BJ (cell line): ENCODE measurements at places on chromosomes 7 and 10.

DNA sequence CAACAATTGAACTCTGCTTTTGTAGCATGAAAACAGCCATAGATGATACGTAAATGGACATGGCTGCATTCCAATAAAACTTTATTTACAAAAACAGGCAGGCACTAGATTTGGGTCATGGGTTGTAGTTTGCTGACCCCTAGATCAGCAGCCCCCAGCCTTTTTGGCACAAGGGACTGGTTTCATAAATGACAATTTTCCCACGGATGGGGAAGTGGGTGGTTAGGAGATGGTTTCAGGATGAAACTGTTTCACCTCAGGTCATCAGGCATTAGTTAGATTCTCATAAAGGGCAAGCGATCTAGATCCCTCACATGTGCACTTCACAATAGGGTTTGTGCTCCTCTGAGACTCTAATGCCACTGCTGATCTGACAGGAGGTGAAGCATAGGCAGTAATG, 16.5 kb upstream of the ANK3 start:
- no peak for DNase-seq

- no peak for DNase-seq
Observed at GRCh38 chr7:129882531-129882930, 70.2 kb downstream of the UBE2H start.

DNA sequence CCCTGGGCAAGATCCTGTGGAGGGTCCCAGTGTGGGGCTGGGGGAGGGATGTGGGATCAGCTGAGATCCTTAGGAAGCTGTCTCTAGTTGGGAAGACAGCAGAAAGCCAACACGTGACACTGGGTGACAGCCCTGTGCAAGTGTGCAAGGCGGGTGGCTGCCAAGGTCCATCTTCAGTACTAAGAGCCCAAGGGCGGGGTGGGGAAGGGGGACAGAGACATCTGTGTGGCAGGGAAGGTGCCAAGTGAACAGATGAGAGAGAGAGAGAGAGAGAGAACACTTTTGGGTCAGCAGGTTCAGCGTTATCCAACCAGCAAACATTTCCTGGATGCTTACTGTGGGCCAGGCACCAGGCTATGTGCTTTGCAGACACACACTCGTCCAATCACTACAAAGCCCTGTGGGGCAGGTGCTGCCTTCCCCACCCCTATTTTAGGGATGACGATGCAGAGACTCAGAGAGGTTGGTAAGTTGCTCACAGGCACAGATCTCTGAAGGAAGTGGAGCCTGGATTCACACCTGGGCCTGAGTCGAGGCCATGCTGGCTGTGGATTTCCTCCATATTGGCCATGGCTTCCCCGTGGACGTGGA, 135.7 kb downstream of the GRK5 start:
- no peak for DNase-seq

DNA sequence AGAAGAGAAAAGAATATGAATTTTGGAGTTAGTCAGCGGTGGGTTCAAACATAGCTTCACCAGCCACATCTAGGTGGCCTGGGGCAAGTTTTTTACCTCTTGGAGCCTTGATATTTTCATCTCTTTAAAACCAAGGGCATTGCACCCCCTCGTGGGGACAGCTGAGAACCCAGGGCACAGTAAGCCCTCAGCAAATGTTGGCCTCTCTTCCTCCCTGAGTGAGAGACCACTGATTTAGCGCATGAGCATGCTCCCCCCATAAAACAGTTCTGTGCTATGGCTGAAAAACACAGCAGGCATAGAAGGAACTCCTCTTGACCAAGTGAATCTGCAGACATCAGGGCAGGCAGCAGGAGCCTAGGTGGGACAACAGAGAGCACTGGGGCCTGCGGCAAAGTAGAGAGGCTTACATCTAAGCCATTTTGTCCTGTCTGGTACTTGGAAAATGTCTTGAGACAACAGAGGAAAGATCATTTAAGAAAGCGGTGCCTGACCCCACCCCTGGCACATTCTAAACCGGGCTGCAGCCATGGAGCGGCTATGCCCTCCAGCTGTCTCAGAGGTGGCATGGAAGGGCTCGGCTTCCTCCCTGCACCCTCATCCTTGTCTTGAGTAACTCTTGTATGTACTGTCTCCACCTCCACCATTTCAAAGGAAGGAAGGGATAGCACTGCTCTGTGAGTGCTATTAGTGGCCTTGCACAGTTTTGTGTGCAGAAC, 94.7 kb downstream of the ARHGAP22 start:
- DNase-seq, result no peak

DNA sequence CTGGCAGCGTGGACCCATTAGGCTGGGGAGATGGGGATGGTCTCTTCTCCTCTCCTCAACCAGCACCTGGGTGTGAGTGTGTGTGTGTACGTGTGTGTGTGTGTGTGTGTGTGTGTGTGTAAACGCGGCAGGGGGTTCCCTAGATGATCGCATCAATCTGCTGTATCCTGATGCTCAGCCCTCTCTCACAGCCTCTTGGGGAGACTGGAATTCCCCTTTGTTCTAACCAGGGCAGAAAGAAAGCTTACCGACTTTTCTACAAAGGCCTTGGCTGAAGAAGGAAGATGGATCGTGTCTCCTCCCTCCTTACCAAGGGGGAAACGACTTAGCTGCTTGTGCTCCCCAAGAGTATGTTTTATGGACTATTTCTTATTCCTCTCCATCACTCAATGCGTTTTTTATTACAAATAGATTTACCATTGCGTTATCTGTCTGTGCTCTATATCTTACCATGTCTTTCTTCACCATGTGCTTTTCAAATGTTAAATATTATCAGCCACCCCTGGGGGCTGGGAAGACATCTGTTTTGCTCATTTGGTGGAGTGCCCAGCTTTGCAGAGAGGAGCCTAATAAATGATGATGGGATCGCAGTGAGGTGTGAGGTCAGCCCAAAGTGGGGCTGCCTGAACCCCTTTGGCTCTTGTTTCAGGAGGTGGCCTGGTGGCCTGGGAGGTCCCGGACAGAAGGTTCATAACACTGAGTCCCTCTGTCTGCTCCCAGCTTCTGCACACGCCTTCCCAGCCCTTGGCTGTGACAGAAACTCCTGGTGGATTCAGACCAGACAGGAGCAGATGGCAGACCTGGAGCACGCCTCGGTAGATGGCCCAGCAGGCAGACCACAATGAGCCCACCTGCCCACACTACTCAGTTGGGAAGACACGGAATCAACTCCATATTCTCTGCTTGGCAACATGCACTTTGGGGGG, 262.0 kb downstream of the PRPF18 start:
- DNase-seq, result no peak

DNA sequence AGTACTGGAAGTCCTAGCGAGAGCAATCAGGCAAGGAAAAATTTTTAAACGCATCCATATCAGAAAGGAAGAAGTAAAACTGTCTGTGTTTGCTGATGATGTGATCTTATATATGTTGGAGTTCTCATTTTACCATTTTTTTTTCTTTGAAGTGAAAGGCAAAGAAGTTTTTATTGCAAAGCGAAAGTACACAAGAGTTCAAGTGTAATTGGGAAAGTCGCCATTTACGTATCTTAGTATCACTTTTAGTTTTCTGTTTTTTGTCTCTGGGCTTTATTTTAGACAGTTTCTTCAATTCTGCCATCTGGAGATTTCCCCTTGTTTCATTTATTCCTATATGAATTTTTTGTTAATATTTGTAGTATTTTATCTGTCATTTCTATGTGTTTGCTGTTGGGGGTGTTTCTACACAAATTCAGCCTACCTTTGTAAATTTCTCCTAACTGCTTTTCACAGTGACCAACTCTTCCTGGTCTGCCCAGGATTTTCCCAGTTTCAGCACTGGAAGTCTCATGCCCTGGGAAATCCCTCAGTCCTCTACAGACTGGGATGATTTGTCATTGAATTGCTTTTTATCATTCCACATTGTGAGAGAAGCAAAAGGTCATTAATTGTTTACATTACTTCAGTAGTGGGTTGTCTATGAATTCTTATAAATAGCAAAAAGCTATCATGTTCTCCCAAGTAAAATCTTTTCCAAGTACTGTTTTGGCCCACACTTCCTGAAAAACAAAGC, 23.2 kb downstream of the BET1 start:
- DNase-seq, result no peak

GRCh38 chr10:32140403-32140802, 84.2 kb upstream of the KIF5B start:
- DNase-seq, result no peak

GRCh38 chr7:157745721-157746709, 409.2 kb downstream of the DNAJB6 start:
- DNase-seq, result no peak

DNA sequence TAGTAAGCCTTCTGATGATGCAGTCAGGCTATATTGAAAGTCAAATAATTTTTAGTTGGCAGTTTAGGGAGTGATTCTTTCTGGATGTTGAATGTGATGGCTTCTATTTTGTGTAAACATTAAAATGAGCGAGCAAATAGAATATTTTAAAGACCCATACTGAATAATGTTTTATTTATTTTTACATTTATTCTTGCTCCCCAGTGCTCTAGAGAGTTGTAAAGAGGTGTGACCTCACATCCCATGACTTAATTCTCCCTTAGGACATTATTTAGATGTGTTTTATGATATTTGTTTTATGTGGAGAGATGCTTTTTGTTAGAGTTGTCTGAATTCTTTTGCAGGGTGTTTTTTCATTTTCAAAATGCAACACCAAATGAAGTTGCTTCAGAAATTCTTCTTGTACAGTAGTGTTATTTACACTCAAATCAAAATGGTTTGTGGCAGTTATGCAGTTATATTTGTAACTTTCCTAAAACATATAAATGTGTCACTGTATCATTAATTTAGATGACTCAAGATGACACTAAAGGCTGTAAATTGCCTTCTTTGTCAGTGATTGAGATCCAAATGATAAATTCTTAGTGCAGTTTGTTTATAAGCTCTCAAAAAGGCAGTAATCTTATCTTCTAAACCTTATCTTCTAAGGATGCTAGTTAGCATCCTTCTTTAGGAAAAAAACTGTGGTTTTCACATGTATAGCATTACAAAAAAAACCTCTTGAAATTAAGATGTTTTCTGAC, 12.4 kb downstream of the UMAD1 start:
- DNase-seq, result no peak

DNA sequence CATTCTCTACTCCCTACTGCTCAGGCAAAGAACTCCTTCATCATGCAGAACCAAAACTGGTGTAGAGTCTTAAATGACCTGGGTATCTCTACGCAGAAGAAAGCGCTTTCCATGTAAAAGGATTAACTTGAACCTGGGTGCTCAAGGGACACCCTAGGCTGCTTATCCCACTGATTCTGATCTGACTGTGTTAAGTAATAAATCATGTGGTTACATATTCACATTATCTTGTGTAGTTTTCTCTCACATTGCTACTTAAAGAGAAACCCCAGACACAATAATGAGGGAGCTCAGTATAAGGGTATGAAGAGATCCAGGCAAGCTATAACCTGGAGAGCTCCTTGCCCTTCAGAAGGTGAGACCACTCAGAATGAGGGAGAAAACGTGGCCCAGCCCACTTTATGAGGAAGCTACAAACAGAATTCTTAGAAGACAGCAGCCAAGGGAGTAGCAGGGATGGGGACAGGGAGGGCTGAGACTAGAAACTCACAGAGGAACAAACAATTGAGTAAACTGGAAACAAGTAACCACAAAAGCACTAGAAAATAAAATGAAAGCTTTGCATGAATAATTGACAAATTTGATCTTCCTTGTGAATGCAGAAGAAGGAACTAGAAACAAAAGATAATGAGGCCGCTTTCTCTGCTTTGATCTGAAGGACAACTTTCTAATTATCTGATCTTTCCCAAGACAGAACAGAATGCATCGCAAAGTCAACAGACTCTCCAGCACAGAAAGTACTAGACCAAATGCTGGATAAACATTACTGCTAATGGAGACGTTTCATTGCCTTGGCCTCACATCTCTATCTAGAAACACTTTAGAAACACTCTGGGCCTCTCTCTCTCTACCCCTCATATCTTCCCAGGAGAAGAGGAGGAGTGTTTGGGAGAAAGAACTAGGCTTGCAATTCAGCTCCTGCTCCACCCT, 76.1 kb downstream of the LRRC17 start:
- DNase-seq, result no peak

DNA sequence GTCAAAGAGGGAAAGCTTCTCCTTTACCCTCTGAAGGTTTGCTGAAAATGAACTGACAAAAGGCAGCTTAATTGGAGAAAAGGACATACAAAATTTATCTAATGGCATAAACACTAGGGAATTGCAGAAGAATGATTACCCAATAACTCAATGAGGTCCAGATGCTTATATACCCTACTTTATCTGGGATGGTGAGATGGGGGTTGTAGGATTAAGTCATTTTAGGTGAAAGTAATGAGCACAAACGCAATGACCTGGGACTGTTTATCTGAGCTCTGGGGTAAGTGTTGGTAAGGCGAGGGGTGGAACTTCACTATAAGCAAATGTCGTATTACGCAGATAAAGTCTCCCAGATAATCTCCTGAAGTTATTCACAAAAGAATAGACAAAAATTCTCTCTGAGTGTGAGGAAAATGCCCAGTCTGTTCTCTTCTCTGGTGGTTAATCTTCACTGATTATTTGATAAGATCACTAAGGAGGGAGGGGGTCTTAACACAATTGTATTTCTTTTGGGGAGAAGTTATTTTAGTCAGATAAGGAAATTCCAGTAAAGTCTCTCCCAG, 1067.8 kb downstream of the DNAJB9 start:
- no peak for DNase-seq

GRCh38 chr7:49119706-49120105, 195.4 kb downstream of the CDC14C start:
- DNase-seq, result no peak

GRCh38 chr7:2069472-2069860, 163.3 kb downstream of the MAD1L1 start:
- DNase-seq, result no peak

DNA sequence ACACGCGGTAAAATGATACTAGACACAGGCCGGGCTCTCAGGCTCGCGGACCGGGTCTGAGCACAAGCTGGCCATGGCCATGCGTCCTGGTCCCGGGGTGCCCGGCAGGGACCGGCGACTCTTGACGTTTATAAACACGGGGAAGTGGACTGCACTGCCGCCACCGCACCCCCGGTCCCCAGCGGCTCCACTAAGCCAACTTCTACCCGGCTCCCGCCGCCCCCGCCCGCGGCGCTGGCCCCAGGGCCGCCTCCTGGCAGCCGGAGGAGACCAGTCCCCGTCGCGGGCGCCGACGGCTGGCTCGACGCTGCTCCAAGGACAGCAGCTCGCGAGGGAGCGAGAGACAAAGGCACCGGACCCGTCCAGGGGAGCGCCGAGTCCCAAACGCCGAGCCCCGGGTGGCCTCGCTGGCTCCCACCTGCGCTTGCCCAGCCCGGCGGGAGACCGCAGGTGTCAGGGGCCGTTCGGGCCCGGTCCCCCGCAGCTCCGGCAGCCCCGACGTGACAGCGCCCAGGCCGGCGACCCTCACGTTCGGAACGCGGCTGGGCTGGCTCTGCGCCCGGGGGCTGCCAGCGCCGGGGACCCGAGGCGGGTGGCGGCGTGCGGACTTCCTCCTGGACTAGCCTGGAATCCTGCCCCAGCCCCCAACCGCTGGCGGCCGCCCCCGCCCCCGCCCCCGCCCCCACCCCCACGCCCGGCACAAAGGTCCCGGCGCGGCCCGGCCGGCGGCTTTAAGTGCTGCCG, 517 bp downstream of the ITGB1 start:
- no peak for DNase-seq

GRCh38 chr7:25813381-25813780, 338.6 kb upstream of the NFE2L3 start:
- DNase-seq, result no peak
